ENCODE measurements at places on chromosomes 4 and X.

DNA sequence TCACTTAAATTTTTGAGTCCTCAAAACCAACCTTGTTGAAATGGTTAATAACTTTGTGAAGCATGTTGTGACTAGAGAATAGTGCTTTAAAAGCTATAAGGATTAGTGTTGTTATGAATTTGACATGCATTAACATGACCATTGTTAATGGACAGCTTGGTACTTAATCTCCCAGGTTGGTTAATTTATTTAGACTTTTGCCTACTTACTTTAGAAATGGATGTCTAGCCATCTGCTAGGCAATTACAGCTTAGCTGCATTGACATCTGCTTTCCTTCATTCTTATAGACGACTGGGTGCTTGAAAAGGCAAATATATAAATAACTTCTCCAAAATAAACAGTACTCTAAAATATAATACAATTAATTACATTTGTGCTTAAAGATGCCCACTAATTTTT lies 368.0 kb downstream of the CCSER1 start:
- H3K27ac ChIP-seq: no peak overlapping the region
- no peaks in the 10 kb centered on the region for H3K27me3 ChIP-seq
- no peaks in the 10 kb centered on the region for H3K36me3 ChIP-seq
- no peak for DNase-seq

DNA sequence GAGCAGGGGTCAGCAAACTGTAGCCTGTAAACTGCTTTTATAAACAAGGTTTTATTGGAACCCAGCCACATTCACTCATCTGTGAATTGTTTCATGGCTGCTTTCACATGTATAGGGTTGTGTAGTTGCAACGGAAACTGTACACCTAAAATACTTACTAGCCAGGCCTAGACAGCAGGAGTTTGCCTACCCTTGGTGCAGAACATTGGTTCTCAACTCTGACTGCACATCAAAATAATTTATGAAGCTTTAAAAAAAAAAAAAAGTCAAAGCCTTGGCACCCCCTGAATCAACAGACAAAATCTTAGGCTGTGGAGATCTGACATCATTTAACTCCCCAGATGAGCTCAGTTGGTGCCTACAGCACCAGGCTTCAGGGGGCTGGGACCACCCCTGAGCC lies 27.8 kb downstream of the ADGRA3 start:
- no peak overlapping the region for H3K4me3 ChIP-seq
- H3K27ac ChIP-seq: no peak overlapping the region
- H3K36me3 ChIP-seq: no peaks in the 10 kb centered on the region
- no peak for DNase-seq
- H3K4me1 ChIP-seq: no peaks in the 10 kb centered on the region
- H3K27me3 ChIP-seq: no peaks in the 10 kb centered on the region

- no peak overlapping the region for H3K4me3 ChIP-seq
- H3K36me3 ChIP-seq: no peaks in the 10 kb centered on the region
- H3K27me3 ChIP-seq: no peaks in the 10 kb centered on the region
- H3K27ac ChIP-seq: no peak overlapping the region
Observed at GRCh38 chrX:21929209-21929608, 11.3 kb upstream of the SMS start.

GRCh38 chr4:101128473-101128872 lies 218.9 kb downstream of the PPP3CA start:
- no peak for DNase-seq
- no peak overlapping the region for H3K4me3 ChIP-seq
- no peak overlapping the region for H3K27ac ChIP-seq
- H3K4me1 ChIP-seq: no peaks in the 10 kb centered on the region
- no peaks in the 10 kb centered on the region for H3K27me3 ChIP-seq

- no peaks in the 10 kb centered on the region for H3K4me1 ChIP-seq
- H3K4me3 ChIP-seq: no peak overlapping the region
- no peaks in the 10 kb centered on the region for H3K36me3 ChIP-seq
Observed at GRCh38 chr4:19689511-19689910, 562.2 kb upstream of the SLIT2 start.

GRCh38 chrX:21812628-21813027 lies 26.8 kb upstream of the MBTPS2 start:
- H3K36me3 ChIP-seq: no peaks in the 10 kb centered on the region
- DNase-seq: no peak
- H3K27me3 ChIP-seq: no peaks in the 10 kb centered on the region

GRCh38 chrX:107970073-107970472 lies 12.1 kb downstream of the TEX13B start:
- no peaks in the 10 kb centered on the region for H3K27me3 ChIP-seq
- DNase-seq: no peak
- H3K4me1 ChIP-seq: no peaks in the 10 kb centered on the region
- H3K27ac ChIP-seq: no peak overlapping the region

DNA sequence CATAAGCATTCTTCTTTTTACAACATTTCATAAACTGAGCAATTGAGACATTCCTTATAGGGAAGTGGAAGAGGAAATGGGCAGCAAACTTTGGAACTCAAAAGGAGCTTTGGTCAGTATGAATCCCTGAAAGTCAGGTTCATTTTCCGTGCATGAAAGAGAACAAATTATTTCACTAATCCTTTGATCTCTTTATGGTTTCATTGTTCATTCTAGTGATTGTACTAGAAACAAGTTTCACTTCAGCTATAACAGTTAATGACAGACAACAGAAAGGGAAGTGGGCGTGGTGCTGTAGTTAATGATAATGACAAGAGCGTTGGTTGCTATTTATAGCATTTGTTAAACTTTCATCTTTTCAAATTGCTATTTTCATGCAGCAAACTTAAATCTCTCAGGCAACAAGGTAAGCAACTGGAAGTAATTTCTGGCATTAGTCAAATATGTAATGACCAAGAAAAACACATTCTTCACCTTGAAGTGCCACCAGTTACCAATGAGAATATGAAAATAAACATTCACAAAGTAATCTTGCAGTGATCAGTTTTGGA lies 98.4 kb downstream of the AREG start:
- no peaks in the 10 kb centered on the region for H3K4me1 ChIP-seq
- no peak for DNase-seq
- no peak overlapping the region for H3K27ac ChIP-seq
- no peaks in the 10 kb centered on the region for H3K27me3 ChIP-seq
- H3K36me3 ChIP-seq: no peaks in the 10 kb centered on the region

DNA sequence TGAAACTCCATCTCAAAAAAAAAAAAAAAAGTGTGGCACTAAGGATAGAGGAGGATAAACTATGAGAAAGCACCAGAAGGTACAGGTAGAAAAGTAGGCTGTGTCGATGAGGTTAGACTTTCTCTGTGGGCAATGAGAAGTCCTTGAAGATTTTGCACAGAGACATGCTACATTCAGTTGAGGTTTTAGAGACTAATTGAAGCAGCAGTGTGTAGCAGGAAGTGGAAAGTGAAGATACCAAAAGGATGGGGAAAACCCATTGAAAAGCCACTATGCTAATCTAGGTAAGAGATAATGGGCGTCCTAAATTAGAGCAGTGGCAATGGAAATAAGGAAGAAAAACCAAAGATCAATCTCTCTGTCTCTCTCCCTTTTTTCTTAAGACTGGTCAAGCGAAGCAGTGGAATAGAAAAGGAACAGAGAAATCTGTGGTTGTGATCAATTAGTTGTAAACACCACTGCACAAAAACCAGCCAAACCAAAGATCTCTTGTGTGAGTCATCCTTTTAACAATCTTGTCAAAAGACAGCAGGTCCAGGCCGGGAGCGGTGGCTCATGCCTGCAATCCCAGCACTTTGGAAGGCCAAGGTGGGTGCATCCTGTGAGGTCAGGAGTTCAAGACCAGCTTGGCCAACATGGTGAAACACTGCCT lies 3.5 kb downstream of the SPINK2 start:
- no peak overlapping the region for H3K4me3 ChIP-seq
- no peak overlapping the region for H3K27ac ChIP-seq
- DNase-seq: no peak
- H3K4me1 ChIP-seq: peaks cover 14% of the 10 kb centered on the region
- no peaks in the 10 kb centered on the region for H3K27me3 ChIP-seq

GRCh38 chrX:156004740-156005139 lies 7.2 kb downstream of the IL9R start:
- H3K27me3 ChIP-seq: no peaks in the 10 kb centered on the region
- no peak overlapping the region for H3K27ac ChIP-seq
- no peaks in the 10 kb centered on the region for H3K4me1 ChIP-seq
- H3K4me3 ChIP-seq: no peak overlapping the region

DNA sequence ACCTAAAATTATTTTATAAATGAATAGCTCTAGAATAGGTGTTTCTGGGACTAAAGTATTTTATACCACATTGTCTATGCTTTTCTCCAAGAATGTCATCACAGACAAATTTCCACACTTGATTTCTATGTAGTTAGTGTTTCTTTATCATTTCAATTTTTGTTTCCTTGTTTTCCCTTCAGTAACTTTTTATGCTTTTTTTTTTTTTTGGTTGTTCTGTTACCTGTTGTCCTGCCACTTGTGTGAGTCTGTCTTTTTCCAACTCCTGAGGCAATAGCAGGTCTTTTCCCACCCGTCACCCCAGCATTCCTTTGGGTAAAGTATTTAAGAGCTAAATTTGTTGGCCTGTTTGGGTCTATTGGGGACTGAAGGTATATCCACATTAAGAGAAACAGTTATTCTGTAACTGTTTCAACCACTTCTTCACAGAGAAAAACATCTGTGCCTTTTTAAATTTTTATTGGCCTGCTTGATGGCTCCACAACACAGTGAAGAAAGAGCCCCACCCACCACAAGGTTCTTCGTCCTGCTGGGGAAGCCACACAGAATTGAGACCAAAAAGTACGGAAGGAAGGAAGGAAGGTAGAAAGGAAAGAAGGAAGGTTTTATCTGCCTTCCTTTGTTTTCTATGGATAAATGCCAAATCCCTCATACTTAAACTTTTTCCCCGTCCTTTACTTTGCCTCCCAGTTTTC lies 17.7 kb upstream of the GPC3 start:
- no peak for DNase-seq
- no peak overlapping the region for H3K27ac ChIP-seq
- H3K4me1 ChIP-seq: no peaks in the 10 kb centered on the region

DNA sequence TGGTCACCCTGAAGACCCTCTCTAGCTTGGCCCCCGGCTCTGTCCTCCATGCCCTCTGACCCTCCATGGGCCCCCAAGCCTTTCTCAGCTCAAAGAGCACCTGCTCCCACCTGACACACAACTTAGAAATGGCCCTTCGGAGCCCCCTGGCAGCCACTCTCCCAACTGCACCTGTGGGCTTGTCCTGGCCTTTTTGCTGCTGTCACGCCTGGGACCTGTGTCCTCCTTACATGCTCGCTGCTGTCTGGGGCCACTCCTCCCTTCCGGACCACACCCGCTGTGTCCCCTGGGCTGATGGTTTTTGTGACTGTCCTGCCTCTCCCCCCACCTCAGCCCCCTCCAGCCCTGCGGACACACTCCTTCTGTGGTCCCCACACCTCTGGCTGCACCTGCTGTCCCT lies 106.2 kb upstream of the AFAP1 start:
- H3K27me3 ChIP-seq: no peaks in the 10 kb centered on the region
- no peaks in the 10 kb centered on the region for H3K4me1 ChIP-seq
- H3K27ac ChIP-seq: no peak overlapping the region

GRCh38 chrX:112470551-112470950 lies 209.2 kb downstream of the LHFPL1 start:
- no peaks in the 10 kb centered on the region for H3K36me3 ChIP-seq
- no peak overlapping the region for H3K27ac ChIP-seq
- H3K27me3 ChIP-seq: no peaks in the 10 kb centered on the region
- no peak overlapping the region for H3K4me3 ChIP-seq
- no peak for DNase-seq

DNA sequence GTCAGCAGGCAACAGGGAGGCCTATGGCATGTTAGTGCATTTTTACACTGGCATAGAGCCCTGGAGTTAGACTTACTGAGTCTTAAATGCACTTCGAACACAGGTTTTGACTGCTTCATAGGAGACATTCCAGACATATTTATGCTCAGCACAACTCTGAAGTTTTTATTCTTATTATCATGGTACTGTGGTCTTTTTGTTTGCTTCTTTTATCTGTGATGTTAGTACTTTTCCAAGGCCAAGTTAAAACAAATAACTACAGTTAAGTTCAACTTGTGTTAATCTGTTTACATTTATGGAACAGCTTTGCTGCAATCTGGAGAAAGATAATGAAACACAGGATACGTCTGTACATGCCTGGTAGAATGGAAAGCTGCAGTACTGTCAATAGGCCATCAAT lies 76.5 kb downstream of the COL4A5 start:
- no peaks in the 10 kb centered on the region for H3K27me3 ChIP-seq
- no peak overlapping the region for H3K27ac ChIP-seq
- H3K36me3 ChIP-seq: no peaks in the 10 kb centered on the region
- H3K4me3 ChIP-seq: no peak overlapping the region
- no peaks in the 10 kb centered on the region for H3K4me1 ChIP-seq

GRCh38 chr4:1295405-1296055 lies 5.8 kb downstream of the MAEA start:
- H3K27ac ChIP-seq: no peak overlapping the region
- no peak overlapping the region for H3K4me3 ChIP-seq
- no peak for DNase-seq
- H3K4me1 ChIP-seq: peaks cover 41% of the 10 kb centered on the region

DNA sequence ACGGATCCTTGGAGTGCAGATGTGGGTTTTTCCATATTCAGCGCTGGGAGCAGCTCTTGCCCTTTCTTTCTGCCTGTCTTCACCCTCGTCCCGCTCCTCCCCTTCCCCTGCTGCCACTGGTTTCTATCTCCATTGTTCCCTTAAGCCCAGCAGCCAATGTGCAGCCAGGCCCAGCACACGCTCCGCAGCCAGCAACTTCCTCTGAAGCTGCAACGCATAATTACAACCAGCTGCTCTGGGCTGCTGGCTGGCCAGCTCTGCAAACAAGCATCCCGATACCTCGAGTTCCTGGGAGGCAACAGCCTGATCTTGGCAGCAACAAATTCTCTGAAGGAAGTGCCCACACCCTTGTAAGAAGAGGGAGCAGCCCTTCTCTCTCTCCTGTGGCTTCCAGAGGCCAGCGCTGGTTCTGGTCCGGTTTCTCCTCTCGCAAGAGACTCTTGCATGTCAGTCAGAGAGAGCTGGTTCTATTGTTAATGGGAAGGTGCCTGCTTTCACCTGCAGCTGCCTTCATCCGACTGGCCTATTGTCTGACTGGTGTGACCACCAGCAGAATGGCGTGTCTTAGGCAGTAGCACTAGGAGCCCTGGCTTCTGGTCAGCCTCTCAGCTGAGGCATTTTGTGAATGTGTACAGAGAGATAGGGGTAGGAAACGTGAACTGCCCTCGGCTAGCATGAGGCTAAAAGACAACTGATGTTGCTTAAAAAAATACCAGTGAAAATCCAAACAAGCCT lies 83.8 kb upstream of the MAML3 start:
- no peak for DNase-seq
- H3K27ac ChIP-seq: no peak overlapping the region
- no peaks in the 10 kb centered on the region for H3K27me3 ChIP-seq
- no peak overlapping the region for H3K4me3 ChIP-seq

GRCh38 chrX:104343428-104344129 lies 88.8 kb upstream of the ESX1 start:
- no peak overlapping the region for H3K4me3 ChIP-seq
- no peaks in the 10 kb centered on the region for H3K36me3 ChIP-seq
- no peaks in the 10 kb centered on the region for H3K4me1 ChIP-seq
- no peaks in the 10 kb centered on the region for H3K27me3 ChIP-seq
- no peak for DNase-seq

DNA sequence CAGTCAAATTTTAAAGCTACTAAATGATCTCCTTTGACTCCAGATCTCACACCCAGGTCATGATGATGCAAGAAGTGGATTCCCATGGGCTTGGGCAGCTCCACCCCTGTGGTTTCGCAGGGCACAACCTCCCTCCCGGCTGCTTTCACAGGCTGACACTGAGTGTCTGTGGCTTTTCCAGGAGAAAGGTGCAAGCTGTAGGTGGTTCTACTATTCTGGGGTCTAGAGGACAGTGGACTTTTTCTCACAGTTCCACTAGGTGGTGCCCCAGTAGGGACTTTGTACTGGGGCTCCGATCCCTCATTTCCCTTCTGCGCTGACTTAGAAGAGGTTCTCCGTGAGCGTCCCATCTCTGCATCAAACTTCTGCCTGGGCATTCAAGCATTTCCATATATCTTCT lies 845.2 kb downstream of the PCDH18 start:
- no peak overlapping the region for H3K4me3 ChIP-seq
- no peak overlapping the region for H3K27ac ChIP-seq
- no peaks in the 10 kb centered on the region for H3K27me3 ChIP-seq
- no peaks in the 10 kb centered on the region for H3K36me3 ChIP-seq
- DNase-seq: no peak
